ENCODE measurements at places on chromosomes 2 and 18.

GRCh38 chr2:241720560-241720959 lies 13.9 kb upstream of the D2HGDH start:
- no peak for DNase-seq

GRCh38 chr2:96616535-96616934 lies 21.6 kb downstream of the KANSL3 start:
- DNase-seq = no peak

- no peak for DNase-seq
Observed at GRCh38 chr2:45469314-45470099, 141.6 kb downstream of the SRBD1 start.

DNA sequence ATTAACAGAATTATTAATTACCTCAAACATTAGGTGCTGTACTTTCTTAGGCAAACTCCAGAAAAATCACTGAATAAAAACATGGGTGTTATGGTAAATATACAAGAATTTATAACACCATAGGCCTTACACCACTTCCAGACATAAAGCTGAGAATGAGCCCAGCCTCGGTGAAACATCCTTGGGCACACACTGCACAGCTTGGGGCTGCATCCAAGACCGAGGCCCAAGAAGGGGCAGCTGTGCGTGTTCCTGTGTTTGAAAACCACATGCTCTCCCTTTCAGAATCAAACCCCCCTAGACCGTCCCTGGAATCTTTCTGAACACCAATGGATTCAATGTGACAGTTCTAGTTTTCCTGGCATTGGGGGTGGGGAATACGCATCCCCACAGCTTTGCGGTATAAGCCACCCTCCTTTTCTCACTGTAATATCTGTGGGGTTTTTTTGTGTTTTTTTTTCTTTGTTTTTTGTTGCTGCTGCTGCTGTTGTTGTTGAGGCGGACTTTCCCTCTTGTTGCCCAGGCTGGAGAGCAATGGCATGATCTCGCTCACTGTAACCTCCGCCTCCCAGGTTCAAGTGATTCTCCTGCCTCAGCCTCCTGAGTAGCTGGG lies 12.9 kb downstream of the ERFE start:
- DNase-seq = no peak

DNA sequence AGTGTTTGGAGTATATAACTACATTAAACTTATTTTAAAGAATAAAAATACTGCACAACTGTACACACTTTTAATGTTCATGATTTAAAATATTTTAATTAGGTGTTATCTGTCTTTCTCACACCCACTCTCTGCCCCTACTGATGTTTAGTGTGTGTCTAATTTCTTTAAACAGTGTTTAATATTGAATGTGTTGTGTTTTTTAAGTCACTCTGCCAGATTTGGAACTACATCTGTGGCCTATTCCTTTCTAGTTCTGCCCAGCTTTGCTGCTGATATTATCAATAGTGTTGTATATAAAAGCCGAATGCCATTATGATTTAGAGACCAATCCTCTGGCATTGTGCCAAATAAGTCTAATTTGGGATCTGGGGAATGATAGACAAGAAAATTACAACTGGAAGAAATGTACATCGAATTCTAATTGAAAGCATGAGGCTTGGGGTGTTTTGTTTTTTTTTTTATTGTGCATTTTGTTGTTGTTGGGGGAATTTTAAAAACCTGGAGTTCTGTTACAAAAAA lies 398.0 kb downstream of the CPS1 start:
- DNase-seq = no peak

GRCh38 chr2:72917877-72918553 lies 696 bp downstream of the EMX1 start:
- DNase-seq = no peak

DNA sequence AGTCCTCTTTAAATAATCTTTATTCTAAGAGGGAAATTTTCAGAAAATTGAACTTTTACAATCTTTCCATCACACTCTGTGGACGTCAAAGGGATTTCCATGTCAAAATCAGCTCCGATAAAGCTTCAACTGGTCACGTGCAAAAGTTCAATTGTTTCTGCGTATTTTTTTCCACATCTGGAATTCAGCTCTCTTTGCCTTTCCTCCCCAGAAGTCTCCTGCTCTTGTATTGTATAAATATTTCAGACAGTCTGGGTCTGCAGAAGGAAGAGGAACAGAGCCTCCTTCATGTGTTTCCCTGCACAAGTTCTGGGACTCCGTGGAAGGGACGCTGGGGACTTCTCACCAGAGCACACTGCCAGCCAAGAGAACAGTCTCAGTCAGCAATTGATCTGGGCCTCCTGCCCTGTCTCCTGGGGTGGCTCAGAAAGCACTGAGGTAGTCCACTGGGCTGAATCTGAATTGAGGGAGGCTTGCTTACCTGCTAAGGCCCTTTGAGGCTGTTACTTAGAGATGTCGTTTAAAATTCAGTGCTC lies 251.5 kb downstream of the TFCP2L1 start:
- DNase-seq = no peak

- DNase-seq = no peak
Observed at GRCh38 chr2:36235882-36236281, 119.7 kb upstream of the CRIM1 start.

DNA sequence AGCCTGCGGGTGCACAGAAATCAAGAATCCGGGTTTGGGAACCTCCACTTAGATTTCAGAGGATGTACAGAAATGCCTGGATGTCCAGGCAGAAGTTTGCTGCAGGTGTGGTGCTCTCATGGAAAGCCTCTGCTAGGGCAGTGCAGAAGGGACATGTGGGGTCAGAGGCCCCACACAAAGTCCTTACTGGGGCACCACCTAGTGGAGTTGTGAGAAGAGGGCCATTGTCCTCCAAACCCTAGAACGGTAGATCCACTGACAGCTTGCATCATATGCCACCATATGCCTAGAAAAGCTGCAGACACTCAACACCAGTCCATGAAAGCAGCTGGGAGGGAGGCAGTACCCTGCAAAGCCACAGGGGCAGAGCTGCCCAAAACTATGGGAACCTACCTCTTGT lies 833.0 kb downstream of the TMEM182 start:
- DNase-seq = no peak

DNA sequence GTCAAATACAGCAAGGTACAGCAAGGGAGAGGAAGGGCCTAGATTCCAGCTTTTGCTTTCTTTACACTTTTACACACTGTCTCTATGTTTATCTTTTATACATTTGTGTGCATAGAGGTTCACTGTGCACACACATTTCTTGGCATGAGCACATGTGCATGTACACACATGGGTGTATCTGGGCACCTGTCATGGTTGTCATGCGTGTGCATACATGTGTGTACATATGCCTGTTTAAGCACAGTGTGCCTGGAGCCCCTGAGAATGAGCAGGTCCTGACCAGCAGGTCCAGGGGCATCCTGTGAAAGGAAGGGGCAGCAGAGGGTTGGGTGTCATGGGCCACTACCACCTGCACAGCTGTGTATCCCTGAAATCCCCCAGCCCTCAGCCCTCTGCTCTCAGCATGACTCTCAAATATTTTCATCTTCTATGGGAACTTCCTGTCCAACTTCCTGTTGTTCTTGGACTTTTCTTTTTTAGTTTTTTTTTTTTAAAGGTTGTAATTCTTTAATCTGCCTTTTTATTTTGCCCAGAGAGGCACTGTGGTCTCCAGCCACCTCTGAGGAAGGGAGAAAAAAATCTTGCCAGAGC lies 97.0 kb upstream of the EPAS1 start:
- no peak for DNase-seq

GRCh38 chr2:177667626-177668025 lies 275.1 kb downstream of the AGPS start:
- DNase-seq = no peak

DNA sequence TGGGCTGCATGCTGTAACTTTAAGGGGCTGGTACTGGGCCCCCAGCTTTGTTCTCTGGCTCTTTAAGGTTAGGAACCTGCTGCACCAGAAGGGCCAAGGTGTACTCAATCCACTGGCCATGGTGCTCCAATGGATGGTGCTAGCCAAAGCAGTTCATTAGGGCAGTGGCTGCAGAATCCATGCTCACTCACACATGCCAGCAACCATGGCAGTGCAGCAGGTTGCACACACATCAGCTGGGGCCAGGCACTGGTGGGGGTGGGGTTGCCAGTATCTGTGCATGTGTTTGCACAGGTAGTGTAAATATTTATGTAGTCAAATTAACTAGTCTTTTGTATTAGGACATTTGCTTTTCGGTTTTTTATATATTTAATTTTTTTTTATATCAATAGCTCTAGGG lies 228.3 kb upstream of the EPC2 start:
- no peak for DNase-seq

DNA sequence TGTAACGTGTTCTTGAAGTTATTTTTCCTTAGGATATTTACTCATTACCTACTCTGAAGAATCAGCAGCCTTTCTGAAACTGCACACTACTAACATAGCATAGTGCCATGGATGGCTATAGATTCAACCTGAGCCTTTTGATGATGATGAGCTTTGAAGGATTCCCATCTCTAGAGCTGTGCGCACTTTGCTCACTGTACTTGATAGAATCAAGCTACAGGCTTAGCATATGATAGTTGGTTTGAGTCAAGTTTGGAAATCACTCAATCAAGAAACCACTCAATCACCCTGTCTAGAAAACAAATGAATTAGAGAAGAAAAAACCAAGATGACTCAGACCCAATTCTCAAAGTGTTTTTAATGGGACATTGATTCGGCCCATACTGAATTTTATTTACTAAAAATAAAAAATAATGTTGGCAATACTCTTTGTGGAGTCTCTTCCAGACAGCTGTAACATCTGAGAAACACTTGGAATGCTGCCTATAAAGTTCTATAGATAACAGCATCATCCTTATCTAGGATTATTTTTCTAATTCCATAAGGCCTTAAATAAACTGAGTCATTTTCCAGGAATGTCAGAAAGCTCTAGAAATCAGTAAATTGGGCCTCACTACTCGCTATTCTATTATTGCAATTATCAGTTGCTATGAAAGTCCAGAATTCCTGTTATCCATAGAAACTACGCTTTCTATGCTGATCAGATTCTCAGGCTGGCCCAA lies 259.0 kb upstream of the ERBB4 start:
- no peak for DNase-seq

- no peak for DNase-seq
Observed at GRCh38 chr2:50489092-50489491, 542.8 kb downstream of the NRXN1 start.

- no peak for DNase-seq
Observed at GRCh38 chr18:49359732-49360444, 100.6 kb downstream of the DYM start.

DNA sequence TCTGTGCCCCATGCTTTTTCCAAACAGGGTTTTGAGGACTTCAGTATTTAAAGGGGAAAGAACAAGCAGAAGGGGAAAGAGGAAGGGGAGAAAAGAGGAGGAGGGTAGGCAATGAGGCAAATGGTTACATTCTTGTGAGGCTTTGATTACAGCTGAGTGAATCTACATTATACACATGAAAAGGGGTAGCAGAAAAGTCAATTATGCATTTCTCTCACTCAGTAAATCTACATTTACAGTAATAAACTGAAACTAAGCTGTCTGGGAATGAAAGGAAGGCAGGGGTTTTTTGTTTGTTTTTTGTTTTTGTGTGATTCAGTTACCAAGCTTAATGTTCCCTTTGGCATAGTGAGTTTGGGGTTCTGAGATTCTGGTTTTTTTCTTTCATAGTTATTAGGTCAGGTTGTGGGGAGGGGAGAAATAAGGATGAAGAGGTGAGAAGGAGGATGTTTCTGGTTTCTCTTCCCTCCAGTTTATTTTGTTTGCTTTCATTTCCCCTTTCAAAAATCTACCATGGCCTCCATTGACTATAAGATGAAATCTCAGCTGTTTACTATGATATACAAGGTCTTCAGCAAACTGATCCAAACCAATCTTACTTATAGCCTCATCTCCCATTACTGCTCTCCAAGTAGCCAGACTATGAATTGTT lies 18.7 kb downstream of the C18orf63 start:
- no peak for DNase-seq

DNA sequence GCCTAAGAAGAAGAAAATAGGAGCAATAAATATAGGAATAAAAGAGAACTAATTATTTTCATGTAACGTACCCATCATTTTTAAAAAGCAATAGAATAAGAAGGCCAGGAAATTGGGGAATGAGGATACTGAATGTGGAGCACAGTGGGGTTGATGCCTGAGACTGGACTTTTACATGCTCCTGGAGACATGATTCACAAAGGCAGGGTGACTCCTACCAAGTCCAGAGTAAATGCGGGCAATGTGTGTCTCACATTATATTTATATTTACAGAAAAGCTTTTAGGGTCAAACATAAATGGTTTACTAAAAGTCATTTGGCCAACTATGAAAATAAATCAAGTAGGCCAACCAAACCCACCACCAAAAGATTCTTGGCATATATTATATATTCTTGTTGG lies 87.9 kb upstream of the COL5A2 start:
- DNase-seq = no peak

GRCh38 chr2:30981510-30981909 lies 156.7 kb downstream of the GALNT14 start:
- DNase-seq = no peak

DNA sequence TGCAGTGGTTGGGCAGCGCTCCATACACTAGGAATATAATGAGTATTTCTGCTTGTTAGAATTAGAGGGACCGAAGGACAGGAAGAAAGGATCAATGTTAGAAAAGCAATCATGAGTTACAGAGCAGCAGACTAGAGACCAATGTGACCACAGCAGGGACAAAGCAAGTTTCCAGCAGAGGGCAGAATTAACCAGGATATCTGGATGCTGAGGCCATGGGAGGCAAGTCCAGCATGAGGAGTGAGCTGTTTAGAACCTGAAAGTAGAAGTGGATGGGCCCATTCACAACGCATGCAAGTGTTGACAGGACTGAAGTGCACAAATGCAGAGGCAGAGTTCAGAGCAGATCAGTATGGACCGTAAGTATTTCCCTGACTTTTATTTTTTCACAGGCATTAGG lies 910.4 kb upstream of the GYPC start:
- peak; percentile 6 for DNase-seq

GRCh38 chr2:191618046-191618780 lies 59.7 kb upstream of the NABP1 start:
- no peak for DNase-seq

DNA sequence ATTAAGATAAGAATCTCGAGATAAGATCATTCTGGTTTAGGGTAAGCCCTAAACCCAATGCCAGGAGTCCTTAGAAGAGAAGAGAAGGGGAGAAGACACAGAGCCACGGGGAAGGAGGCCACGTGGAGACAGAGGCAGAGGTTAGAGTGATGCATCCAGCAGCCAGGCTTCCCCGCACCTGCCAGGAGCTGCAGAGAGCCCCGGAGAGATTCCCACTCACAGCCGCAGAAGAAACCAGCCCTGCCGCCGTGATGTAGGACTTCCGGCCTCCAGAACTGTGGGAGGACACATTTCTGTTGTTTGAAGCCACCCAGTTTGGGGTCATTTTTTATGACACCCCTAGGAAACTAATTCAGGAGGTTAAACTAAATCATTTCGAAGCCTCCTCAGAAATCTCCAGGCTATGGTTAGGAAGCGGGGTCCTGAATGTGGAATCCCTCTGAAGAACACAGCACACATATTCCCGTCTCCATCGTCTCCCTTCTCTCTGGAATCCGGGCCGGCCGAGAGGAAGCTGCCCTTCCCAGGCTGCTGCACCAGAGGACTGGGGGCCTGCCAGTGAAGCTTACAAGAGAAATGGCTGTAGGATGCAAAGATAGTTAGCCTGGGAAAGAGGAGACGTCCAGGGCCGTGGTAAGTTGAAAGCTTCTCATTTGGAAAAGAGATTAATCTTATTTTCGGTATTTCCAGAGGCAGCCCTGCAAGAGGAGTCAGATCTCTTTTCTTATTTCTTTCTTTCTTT lies 156.6 kb downstream of the TWIST2 start:
- DNase-seq = no peak
